ENCODE measurements at places on chromosomes 13 and 19.

DNA sequence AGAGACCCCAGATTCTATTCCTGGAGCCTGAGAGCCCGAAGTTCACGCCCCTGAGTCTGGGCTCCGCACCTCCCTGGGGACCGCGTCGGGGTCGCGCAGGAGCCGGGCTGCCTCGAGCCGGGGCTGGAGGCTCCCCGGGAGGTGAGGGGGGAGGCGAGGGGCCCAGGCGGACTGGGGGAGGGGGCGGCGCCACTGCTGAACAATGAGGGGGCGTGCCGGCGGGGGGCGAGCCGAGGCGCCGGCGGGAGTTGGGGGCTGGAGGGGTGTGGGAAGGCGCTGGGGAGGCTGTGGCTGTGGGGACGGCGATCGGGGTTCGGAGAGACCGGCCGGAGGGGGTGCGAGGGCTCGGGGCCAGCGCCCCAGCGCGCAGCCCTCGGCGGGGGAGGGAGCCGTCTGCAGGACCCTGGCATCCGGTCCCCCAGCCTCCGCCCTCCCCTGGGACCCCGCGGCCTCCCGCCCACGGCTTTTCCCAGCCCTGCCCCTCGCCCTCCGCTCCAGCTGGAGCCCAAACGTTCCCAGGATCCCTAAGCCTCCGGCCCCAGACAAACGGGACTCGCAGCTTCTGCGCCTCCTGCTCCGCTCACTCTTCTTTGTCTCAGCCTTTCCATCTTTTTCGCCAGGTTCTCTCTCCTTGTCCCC lies 922 bp downstream of the PLEKHG2 start:
- DNase-seq = peak; percentile 64

DNA sequence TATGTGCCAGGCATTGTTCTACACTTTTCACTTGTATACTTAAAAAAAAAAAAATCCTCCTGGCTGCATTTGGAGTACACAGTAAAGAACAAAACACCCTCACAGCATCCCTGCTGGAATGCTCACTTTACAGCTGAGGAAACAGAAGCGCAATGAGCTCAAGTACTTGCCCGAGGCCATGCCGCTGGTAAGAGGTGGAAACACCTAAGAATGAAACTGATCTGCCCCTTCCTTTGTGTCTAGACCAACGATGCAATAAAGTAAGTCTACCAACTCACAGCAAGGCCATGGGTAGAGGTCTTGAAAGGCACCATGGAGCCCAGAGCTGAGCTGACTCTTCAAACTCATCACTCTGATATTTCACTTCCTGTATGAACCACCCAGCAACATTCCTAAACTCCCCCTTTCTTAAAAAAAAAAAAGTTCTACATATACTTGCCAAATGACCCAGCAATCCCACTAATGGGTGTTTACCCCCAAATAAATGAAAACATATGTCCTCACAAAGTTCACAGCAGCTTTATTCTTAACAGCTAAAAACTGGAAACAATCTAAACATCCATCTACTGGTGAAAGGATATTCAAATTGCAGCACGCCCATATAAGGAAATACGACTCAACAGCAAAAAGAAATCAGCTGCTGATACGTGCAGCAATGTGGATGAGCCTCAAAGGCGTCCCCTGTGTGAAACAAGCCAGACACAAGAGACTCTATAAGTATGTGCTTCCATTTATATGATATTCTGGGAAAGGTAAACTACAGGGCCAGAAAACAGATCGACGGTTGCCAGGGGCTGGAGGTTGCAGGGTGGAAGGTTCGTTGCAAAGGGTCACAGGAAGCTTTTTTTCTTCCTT lies 236.6 kb upstream of the MAB21L1 start:
- no peak for DNase-seq

- no peak for DNase-seq
Observed at GRCh38 chr19:33389421-33390100, 16.1 kb downstream of the CEBPG start.

DNA sequence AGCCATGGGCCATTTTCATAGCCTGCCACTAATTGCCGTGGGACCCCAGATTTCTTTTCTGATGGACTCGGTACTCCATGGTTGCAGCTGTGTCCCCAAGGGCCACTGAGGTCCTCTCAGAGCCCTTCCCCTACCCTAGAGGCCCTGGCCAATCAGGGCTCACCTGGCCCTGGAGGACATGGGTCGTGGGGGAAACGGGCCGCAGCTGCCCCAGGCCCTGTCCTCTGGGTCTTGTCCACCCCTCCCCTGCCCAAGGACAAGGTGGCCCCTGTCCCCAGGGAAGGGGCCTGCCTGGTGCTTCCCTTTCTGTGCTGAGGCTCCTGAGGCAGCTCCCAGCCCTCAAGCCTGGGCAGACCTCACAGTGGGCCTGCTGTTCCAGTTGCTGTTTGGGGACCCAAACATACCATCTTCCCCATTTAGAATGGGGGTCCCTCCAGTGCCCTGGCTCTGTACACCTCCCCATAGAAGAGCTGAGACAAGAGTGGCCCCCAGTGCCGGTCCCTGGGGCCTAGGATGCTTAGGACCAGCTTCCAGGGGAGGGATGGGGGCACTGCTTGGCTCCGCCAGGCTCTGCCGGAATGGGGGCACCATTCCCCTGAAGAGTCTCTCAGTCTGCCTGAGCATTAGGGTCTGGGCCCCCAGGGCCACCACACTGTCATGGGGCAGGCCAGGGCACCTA lies 3.2 kb downstream of the RAB11B start:
- no peak for DNase-seq

- no peak for DNase-seq
Observed at GRCh38 chr19:32945260-32945659, 26.5 kb downstream of the CEP89 start.

DNA sequence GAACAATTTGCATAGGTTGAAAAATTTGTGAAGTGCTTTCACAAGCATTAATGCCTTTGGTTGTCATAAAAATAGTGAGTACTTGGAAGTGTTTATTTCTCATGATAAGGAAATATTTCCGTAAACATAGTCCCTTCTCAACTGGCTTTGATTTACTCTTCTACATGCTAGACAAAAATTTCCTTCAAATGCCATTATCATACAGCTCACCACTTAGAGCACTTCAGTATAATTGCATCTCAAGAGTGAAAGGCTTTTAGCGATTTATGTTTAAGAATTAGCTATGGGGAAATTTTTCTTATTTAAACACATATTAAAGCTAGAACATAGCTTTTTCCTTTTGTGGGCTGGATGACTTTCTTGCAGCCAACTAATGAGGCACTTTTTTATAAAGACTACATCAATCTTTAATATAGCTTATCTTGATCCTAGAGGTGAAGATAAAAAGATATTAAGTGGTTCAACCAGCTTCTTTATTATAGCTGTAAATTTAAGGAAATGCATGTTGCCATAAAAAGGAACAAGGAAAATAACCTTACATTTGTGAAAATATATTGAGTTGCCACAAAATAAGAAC lies 656.8 kb downstream of the SLITRK6 start:
- DNase-seq = no peak

DNA sequence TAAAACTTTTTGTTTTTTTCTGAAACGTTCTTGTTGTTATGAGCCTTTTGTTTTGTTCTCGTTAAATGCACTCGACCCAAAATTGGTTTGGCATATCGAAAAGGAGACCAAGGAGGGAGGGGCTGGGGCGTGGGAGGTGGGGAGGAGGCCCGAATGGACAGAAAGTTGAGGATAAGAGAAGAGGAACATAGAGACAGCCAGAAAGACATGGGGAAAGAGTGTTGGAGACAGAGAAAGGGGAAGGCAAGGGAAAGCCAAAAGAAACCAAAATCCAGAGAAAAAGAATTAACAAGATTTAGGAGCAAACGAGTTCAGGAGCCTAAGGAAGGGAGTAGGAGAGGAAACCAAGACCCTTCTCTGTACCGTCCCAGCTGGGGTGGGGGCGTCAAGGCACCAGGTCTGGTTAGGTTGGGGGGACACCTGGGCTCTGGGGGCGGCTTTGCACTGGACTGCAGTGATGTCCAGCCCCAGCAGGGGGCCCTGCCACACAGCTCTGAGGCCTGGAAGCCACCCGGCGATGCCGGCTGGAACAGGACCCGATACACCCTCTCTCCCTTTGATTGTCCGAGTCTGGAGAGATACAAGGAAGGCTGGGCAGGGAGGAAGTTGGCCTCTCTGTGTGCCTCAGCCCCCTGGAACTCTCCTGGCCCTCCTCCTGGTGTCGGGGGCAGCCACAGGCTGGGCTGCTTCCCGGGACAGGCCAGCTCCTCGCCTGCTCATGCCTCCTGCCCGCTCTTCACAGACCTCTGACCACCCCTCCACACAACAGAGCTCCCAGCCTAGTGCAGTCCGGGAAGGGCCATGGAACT lies 11.6 kb upstream of the ASF1B start:
- DNase-seq = no peak

GRCh38 chr13:113151745-113152690 lies 6.4 kb upstream of the PROZ start:
- DNase-seq = no peak

DNA sequence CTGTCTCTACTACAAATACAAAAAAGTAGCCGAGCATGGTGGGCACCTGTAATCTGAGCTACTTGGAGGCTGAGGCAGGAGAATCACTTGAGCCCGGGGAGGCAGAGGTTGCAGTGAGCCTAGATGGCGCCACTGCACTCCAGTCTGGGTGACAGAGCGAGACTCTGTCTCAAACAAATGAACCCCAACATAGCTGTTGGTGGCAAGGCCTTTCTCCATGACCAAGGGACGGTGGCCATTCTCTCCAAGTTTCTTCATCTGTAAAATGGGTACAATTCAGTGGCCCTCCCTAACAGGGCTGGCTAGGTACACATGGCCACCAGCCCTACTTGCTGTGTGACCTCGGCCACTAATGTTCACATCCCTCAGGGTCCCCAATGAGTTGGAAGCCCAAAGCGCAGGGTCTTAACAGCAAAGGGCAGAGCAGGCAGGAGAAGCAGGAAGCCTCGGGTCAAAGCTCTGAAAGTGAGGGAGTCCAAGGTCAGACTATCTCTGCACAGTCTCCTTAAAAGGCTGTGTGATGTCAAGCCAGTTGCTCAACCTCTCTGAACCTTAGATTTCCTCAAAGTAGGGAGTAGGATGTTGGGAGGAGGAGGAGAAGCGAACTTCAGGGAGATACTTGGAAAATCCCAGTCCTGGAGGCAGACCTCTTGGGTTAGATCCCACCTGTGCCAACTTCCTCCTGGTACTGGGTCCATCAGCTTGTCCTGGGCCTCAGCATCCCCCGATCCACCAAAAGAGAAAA lies 2.7 kb downstream of the JUND start:
- no peak for DNase-seq

DNA sequence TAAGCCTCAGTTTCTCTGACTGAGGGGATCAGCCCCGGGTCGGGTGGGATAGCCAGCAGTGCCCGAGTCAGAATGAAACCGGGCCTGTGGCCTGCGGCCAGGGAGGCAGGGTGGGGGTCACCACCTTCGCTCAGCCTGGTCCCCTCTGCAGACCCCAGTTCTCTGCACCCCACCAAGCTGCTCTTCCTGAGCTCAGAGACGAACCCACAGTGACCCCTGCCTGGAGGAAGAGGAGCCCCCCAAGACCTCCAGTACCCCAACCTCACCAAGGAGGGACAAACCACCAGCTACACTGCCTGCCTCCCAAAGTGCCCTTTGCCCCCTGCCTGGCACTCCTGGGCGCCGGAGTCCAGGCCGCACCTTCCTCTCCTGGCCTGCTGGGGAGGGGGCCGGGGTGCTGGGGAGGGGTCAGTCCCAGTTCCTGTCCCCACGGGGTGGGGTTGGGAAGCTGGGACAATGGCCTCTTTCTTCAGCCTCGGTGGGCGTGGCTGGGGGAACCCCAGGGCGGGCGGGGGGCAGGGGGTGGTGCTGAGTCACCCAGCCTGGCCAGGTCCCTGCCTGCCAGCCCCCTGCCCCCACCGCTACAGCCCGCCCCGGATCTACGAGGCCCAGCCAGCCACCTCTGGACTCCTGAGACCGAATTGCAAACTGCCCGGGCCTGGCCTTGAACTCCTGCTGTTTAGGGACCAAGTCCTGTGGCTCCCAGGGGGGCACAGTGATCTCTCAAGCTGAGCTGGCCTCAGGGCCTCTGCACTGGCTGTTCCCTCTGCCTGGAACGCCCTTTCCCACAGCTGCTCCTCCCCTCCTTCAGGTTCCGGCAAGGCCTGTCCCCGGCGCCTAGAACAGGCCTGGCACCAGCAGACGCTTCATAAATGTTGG lies 14.3 kb downstream of the ZBTB7A start:
- DNase-seq = no peak

DNA sequence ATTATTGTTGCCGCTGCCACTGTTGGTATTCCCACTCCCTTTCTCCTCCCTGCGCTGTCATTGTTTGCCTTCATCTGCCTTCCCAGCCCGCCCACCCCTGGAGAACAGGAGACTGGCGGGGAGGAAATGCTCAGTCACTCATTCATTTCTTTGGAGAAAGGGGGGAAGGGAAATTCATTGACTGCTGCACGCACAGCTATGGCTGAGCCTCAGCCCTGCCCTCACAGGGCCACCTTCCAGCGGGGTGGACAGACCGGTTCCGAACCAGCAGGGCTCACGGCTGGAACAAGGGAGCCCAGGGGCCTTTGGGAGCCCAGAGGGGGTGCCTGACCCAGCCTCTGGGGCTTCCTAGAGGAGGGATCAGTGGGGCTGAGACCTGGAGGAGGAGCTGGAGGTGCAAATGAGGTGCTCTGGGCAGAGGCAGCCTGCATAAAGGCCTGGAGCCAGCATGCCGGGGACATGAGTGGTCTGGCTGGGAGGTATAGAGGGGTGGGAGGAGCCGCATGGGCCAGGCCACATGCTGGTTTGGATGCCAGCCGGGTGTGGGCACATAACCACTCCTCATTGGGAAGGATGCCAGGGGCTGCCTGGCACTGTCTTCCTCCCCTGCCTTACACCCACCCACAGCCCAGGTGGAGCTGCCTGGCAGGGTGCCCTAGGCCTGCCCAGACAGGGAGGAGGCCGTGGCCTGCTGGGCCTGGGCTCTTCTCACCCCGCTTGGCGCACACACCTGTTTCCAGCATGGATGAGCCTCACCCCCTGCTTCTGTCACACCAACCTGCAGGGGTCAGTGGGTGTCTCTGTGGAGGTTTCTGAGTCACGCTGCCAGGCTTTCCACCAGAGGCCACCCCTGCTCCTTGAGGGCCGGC lies 26.8 kb downstream of the PPP5C start:
- DNase-seq = peak; percentile 45

DNA sequence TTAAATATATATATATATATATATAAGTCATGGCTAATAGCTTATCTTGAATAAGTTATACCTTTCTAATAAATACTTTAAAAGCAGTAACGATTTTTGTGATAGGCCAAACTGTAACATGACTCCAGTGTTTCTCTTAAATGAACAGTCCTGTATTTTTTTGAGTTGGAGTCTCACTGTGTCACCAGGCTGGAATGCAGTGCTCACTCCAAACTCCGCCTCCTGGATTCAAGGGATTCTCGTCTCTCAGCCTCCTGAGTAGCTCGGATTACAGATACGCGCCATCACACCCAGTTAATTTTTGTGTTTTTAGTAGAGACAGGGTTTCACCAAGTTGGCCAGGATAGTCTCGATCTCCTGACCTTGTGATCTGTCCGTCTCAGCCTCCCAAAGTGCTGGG lies 814.2 kb upstream of the SLITRK5 start:
- DNase-seq = no peak

GRCh38 chr19:22422211-22422610 lies at the start of gene ZNF98:
Gene ZNF98, minus strand, starts transcription at chr19:22422346. Its CDS starts 122 bp downstream, at chr19:22422224.
- no peak for DNase-seq

- DNase-seq = no peak
Observed at GRCh38 chr13:77724092-77724491, 26.6 kb downstream of the SLAIN1 start.

GRCh38 chr19:51607077-51607476 lies 23.1 kb downstream of the SIGLEC5 start:
- DNase-seq = no peak

- DNase-seq = no peak
Observed at GRCh38 chr19:32388393-32388855, 17.1 kb upstream of the DPY19L3 start.

All from NCI-H524 (cell line).